ENCODE measurements at places on chromosomes 7 and 10.

DNA sequence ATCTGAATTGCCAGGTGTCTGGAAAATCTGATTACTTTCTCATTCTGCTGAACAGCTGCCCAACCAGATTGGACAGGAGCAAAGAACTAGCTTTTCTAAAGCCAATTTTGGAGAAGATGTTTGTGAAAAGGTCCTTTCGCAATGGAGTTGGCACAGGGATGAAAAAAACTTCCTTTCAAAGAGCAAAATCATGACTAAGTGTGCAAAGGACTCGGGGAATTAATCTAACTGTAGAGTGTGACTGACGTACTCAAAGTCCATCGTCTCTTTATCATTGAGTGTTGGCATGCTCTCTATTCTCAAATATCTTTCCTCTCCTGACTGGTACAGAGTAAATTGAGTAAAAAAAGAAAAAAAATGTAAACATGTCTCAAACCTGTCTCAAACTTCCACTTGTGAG, 3.3 kb downstream of the NPS start:
- no peak for DNase-seq

- peak; percentile 59 for DNase-seq
Measured at GRCh38 chr10:13087986-13088618, 11.9 kb upstream of the OPTN start.

DNA sequence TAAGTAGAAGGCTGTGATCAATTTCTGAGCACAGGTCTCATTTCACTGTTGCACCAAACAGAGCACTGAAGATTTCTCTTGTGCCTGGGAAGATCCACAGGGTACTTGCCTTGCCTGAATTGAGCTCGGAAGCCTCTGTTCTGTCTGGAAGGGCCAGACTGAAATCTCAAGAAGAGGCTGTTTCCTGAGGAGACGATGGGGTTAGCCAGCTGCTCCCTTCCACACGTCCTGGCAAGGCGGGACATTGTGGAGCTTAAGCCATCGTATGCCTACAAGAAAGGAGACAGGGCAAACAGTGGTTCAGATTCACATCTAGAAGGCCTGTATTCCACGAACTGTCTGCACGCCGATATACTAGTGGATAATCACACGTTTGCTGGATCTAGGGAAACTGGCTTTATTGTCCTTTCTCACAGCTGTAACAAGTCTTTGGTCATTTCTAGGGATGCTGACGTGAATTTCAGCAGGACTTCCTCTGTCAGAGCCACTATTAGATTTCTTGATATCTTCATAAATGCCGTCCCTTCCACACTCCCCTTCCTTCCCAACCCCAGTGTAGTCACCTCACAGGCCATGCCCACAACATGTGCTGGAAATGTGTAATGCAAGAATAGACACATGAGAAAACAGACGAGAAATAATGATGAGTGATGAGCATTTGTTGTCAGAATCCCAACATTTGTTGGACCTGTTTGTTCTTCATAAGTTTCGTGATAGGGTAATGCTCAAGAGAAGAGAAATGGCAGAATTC, 137.2 kb upstream of the RSU1 start:
- DNase-seq, result no peak

DNA sequence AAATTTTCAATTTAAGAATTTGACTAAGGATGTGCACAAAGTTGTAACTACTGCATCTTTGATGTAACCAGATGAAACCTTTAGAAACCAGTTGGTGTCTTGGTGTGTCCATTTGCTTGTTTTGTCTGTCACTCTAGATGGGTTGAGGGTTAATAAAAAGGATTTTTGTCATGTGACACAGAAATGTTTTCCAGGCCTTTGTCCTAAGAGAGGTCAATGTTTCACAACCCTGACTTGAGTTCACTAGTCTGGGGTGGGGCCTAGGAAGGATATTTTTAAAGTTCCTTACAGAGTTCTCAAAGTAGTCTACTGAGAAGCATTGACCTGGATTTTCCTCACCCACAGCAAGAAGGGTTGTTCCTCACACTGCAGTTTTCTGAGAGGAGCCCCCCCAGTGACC, 90.3 kb downstream of the HERPUD2 start:
- DNase-seq, result no peak

- DNase-seq, result no peak
Measured at GRCh38 chr10:33801705-33802104, 467.2 kb upstream of the NRP1 start.

DNA sequence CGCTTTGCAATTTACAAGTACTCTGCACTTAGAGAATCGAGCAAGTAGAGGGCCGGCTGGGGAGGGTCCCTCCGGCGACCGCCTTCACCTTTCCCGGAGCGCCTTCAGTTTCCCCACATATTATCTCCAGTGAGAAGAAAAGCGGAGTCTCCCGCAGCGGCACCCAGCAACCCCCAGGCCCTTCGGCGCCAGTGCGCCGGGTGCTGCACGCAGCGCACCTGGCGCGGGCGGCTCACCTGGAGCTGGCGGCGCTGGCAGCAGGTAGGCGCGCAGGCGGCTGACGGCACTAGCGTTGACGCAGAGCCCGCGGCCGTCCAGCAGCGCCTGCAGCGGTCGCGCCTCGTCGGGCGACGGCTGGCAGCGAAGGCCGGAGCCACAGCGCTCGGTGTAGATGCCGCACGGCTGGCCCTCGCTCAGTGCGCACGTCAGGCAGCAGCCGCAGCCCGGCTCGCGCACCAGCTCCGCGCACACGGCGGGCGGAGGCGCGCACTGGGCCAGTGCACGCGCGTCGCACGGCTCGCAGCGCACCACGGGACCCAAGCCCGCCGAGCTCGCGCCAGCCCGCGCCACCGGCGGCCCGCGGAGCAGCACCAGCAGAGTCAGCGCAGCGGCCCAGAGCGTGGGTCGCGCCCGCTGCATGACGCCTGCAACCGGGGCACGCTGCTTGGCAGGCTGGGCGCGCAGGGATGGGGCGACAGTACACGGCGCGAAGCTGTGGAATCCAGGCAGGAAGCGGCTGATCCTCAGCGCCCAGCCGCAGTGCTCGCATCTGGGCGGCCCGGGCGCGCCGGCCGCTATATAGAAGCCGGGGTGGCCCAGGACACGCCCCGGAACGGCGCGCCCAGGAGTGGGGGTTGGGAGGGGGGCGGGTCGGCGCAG, at the start of gene IGFBP3:
Gene IGFBP3 (minus strand): TSS at position 771 of the 879 bp plus-strand sequence. CDS start 132 bp downstream, at position 639.
- no peak for DNase-seq

- DNase-seq, result no peak
Measured at GRCh38 chr10:129715805-129716204, 248.3 kb downstream of the EBF3 start.

GRCh38 chr7:154255324-154255723, 203.1 kb downstream of the DPP6 start:
- DNase-seq, result no peak

DNA sequence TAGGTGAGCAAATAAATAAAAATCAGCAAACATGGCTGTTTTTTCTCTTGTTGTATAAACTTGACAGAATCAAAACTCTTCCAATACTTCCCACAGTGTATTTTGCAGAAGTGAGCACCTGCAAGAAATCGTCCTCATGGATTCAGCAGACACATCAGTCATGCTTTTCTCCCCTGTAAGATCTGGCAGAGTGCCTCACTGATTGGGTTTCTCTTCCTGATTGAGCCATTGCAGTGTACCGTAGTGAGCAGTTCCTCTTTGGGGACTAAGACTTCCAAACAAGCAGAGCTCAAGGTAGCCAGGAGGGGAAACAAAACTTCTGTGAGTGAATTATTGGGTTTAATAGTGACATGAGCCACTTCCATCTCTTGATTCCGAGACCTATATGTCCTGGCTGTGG, 2.2 kb upstream of the CCDC3 start:
- DNase-seq, result no peak

GRCh38 chr10:80485076-80485945, 31.2 kb downstream of the TSPAN14 start:
- DNase-seq, result no peak

DNA sequence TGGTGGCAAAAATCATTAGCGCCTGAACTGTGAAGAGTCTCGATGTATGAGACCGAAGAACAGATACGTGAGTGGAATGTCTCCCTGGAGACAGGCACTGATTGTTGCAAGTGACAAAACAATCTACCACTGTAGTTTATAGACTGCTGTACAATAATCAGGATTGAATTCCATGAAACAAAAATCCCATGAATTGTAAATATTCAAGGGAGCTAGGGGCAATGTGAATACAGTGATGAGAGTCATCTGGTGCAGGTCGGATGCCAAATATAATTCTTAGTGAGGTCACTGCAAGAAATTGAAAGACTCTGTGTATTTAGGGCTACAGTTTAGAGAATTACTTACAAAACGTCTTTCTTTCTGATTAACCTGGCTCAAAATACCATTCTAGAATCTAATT, 594.4 kb upstream of the VSTM2A start:
- DNase-seq, result no peak

DNA sequence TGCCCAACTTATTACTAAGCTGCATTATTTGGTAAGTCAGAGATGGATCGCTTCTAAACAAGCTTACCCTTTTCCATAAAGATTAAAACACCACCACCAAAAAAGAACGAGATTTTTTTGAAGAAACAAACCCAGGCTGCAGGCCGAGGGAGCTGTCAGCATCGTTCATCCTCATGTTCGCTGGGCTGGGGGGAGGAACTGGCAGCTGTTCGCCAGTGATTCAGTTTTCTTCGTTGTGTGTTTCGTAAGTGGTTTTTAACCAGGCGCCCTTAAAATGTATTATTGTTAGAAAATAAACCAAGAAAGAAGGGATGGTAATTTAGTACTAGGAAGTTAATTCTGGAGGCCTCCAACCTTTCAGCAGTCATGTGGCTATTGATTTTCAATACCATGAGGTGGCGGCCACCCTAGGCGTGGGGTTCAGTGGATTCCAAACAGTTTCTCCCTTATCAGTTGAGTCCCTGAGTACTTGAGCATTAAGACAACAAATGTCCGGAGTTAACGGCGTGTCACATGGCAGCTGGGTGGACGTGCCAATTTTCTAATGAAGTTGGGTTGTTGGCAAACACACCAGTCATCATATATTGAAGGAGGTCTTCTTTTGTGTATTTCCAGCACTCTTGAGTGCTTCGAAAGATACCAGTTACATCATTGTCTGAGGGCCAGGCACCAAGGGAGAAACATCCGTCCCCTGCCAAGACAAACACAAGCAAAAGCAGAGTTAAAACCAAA, 173.2 kb downstream of the EBF3 start:
- DNase-seq, result no peak

DNA sequence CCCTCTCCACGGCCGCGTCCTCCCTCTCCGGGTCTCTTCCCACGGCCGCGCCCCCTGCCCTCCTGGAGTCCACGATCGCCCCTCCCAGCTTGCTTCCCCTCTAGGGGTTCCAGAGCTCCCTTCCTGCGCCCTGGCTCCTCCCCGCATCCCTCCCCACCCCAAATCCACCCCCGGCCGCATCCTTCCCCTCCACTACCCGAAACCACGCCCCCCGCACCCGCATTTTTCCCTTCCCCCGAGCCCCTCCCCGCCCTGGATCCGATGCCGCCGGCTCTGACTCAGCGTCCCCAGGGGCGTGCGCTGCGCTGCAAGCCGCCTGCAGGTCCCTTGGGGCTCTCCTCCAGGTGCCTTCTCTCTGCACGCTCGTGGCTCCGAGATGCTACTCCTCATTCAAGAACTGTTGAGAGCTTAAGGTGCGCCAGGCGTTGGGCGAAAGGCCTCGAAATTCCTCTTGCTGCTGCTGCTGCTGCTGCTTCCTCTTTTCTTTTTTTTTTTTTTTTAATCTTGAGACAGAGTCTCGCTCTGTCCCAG, 372 bp upstream of the TMEM130 start:
- no peak for DNase-seq

DNA sequence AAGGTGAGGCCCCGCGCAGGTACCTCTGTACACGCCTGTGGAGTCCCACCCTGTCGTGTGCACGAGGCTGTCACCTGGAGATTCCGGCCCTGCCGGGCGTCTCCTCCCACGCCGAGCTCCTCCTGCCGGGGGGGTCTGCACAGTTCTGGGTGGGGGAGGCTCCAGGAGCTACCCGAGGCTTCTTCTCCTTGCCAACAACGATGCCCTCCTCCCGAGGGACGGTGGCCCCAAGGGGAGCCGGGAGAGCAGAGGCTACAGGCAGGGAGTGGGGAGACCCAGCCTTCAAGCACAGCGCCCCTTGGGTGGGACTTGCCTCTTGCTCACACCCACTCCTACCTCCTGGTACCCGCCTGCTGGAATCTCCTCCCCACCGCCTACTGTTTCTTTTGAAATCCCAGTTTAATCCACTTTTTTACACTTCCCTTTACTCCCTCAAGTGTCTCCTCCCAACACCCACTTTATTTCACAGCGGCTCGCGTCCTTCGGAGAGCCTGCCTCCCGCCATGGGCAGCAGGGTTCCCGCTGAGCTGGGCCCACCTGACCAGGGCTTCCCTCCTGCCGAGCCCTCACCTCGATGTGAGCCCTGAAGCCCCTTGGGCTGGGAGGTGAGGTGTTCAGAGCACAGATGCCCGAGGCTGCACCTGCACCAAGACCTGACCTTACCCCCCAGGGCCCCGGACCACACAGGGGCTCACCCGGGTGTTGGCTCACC, 338.1 kb downstream of the DNAJB6 start:
- no peak for DNase-seq

- DNase-seq, result no peak
Measured at GRCh38 chr7:92200791-92201190, 21.8 kb upstream of the LRRD1 start.

DNA sequence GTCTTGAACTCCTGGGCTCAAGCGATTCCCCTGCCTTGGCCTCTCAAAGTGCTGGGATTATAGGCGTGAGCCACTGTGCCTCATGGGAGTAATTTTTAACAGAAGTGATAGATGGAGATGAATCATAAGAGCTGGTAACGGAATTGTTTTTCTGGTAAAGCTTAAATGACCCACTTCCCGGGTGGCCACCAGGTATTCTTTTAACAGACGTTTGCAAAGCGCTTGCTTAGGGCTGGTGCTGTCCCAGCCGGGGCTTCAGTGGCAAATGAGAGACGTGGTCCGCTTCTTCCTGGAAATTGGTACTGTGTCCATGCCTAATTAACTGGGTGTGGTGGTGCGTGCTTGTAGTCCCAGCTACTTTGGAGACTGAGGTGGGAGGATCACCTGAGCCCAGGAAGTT, 23.5 kb downstream of the CAMK1D start:
- DNase-seq, result no peak

DNA sequence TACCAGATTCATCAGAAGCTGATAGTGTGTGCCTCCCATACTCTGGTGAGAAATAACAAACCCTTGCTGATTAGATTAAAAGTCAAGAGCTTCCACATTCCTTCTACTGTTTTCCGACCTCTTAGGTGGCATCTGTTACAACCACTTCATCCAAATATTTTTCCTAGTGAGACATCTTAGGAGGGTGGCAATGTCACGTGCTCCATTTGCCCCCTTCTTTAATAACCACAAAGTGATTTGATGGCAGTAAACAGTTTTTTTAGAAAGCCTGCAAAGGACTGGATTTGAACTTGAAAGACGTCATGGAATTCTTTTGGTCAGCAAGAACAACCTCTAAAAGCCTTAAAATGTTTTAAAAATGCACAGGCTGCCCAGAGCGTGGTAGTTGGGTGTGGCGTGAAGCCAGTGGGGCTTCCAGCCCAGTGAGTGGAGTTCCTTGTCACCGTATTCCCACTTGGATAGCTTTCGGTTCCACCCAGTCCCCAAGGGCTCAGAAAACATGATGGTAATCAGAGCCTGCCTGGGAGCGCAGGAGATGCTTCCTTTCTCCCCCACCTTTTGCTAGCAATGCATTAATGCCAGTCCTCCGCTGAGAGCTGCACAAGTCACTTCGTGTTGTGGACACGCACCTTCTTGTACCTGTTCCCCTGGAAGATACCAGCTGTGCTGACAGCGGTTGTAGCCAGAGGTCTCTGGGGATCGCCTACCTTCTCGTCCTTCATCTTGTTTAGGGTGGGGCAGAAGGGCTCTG, 256.4 kb downstream of the KIAA1217 start:
- no peak for DNase-seq

All from RKO (cell line).